ENCODE measurements at places on chromosomes 16 and 17. TPM values are rescaled to one million over a fixed set of nuclear protein-coding genes. Genes with fewer than 3 reads are reported as not detected.

The AP2B1 gene
- total RNA-seq, result 134 TPM

The CA10 gene
- not detected for total RNA-seq

The GJC1 gene
- 24.4 TPM for total RNA-seq

The CDH1 gene
- total RNA-seq, result 5.7 TPM

The RPH3AL gene
- total RNA-seq, result 35.1 TPM

The ST6GALNAC2 gene
- 0.51 TPM for total RNA-seq

The ITGAX gene
- 0.82 TPM for total RNA-seq

The HYDIN gene
- 0.32 TPM for total RNA-seq
